ENCODE measurements at places on chromosomes 2 and 18. TPM values are rescaled to one million over a fixed set of nuclear protein-coding genes. Genes with fewer than 3 reads are reported as not detected.

DNA sequence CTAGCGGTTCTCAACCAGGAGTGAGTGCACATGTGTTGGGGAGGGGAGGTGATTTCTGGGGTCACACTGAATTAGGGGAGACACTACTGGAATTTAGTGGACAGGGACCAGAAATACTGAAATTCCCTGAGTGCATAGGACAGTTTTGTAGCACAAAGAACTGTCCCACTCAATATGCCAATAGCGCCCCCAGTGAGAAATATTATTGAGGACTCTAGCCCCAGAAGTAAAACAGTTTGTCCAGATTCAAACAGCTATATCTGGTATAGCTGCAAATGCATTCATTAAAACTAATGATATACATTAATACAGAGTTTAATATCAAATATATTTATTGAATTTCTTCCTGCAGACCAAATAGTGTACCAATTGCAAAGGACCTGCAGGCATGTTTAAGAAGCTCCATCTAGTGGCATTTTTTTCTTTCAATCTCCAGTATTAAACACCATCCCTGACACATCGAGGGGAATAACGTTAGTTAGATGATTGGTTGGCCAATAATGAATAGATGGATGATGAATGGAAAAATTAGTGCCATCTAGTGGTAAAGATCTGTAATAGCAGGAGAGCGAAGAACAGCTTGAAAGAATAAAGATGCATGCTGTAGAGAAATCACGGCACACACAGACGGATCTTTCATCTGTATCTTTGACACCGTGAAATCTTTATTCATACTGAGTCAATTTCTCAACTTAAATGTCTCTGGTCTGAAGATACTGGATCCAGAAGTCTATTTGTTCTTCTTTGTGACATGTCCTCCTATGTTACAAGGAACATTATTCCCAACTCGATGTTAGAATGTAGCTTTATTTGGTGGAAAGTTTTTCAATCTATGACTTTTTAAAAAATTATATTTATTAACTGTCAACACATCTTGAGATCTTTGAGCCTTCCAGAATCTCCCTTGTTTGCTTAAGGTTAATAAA lies 62.5 kb downstream of the DHRS9 start:
- DNase-seq, result peak; percentile 63
- no peak overlapping the region for H3K4me3 ChIP-seq
- no peaks in the 10 kb centered on the region for H3K27me3 ChIP-seq
- no peak overlapping the region for H3K27ac ChIP-seq

DNA sequence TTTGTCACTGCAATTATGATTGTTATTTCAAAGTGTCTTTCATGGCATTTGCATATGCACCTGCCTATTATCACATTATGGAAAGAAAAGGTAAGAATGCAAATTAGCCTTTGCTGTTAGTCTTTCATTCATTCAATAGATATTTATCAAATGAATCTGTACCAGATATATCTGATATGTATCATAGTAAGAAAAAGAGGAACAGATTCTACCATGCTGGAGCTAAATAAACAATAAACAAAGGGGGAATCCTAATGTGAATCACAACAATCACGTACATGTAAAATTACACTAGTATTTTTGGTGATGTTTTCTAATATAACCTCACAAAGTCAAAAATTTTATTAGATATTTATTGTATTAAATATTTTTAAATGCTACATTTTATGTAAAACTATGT lies 446.4 kb downstream of the THSD7B start:
- no peaks in the 10 kb centered on the region for H3K4me1 ChIP-seq
- H3K27me3 ChIP-seq, result no peaks in the 10 kb centered on the region
- H3K36me3 ChIP-seq, result no peaks in the 10 kb centered on the region
- no peak overlapping the region for H3K27ac ChIP-seq
- H3K4me3 ChIP-seq, result no peak overlapping the region
- no peak for DNase-seq

ALPP gene
- total RNA-seq, result not detected

- peaks cover 4% of the 10 kb centered on the region for H3K27me3 ChIP-seq
- DNase-seq, result no peak
- H3K36me3 ChIP-seq, result no peaks in the 10 kb centered on the region
- H3K27ac ChIP-seq, result no peak overlapping the region
These were observed 76.5 kb downstream of the ZNF521 start for GRCh38 chr18:25275412-25276001.

Measured in B cell (primary cell).